ENCODE measurements at places on chromosomes 6 and 20.

DNA sequence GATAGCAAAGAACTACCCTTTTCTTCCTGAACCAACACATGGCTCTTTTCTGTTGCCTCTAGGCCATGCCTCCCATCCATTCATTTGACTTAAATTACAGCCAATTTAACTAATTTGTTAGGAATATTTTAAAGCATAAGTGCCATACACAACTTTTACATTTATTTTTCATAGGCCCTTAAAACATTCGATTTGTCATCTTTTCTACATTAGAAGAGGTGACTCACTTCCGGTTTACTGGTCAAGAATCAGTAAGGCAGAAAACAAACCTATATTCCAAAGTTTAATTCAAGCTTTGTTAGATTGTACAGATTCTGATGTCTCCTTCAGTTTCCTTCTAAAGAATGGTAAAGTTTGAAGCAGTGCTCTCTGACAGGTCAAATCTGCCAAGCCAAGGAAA is 344.3 kb downstream of the SAMD5 start:
- no peak for DNase-seq

DNA sequence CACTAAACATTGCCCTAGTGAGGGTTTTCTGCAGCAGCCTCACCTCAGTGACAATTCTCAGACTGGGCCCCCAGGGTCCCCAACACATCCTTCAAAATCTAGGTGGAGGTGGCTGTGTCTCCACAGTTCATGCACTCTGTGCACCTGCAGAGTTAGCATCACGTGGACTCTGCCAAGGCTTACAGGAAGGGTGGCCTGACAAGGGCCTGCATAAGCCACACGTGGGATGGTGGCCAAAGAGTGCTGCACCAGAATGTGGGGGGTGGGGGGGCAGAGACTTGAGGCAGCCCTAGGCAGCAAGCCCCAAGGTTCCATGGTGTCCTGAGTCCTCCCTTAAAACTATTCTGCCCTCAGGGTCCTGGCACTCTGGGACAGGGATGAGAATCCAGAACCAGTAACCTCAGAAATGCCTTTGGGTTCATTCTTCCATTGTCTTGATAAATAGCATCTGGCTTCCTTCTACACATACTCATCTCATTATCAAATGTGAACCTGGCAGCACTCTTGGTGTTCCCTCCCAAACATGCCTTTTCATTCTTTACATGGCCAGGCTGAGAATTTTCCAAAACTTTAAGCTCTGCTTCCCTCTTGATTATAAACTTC is 1.6 kb upstream of the SERPINB1 start:
- DNase-seq: no peak

DNA sequence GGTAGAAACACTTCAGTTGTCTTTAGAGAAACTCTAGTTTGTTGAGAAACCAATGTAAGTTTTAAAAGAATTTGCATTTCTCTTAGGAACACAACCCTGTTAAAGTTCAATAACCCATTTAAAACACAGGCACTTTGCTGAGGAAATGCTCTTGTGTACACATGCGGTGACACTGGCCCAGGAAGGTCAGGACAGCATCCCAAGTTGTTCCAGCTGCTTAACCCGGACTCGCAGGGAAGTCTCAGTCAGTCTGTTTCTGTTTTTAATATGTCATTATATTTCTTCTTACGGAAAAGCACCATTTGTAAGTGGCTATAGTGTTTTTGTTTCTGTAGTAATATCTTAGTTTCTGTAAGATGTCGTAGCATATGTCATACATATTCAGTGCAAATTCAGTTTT is 36.9 kb downstream of the RIN2 start:
- DNase-seq: no peak

DNA sequence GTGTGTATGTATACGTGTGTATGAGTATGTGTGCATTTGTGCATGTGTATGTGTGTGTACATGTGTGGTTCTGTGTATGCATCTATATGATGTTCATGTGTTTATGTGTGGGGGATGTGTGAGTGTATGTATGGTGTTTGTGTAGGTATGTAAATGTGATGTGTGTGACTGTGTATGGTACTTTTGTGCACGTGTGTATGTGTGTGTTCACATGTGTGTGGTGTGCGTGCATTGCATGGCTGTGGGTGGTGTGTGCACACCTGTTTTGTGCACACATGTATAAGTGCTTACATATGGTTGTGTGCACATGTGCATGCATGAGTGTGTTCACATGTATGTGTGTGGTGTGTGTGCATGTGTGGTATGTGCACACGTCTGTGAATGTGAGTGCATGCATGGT is 6.2 kb downstream of the THBS2 start:
- DNase-seq: no peak

- no peak for DNase-seq
These were observed 10.3 kb upstream of the MYB start for GRCh38 chr6:135170849-135171248.

DNA sequence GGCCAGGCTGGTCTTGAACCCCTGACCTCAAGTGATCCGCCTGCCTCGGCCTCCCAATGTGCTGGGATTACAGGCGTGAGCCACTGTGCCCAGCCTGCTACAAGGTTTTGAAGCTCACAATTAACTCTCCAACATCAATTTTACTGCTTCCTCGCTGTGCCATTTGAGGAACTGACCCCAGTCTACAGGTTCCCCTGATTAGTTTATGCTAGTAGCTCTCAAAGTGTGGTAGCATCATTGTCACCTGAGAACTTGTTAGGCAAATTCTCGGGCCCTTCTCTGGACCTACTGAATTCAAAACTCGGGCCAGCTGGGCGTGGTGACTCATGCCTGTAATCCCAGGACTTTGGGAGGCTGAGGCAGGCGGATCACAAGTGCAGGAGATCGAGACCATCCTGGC is 49.4 kb downstream of the MCUR1 start:
- DNase-seq: no peak

DNA sequence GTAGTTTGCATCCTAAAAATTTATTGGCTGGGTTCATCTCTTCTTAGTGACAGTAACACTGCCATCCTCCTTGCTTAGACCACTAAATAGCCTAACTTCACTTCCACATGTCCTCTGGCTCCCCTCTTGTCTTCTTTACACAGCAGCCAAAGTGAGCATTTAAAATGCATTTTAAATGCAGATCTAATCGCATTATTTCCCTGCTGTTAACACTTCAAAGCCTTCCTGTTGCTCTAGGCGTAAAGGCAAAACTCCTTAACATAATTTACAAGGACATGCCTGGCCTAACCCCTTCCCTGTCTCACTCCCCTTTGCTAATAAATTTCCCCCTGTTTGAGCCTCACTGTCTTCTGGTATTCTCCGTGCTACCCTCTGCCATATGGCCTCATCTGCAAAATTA is 26.5 kb downstream of the NKAIN2 start:
- no peak for DNase-seq

GRCh38 chr6:72963946-72964345 is 261.4 kb downstream of the KHDC1L start:
- no peak for DNase-seq

DNA sequence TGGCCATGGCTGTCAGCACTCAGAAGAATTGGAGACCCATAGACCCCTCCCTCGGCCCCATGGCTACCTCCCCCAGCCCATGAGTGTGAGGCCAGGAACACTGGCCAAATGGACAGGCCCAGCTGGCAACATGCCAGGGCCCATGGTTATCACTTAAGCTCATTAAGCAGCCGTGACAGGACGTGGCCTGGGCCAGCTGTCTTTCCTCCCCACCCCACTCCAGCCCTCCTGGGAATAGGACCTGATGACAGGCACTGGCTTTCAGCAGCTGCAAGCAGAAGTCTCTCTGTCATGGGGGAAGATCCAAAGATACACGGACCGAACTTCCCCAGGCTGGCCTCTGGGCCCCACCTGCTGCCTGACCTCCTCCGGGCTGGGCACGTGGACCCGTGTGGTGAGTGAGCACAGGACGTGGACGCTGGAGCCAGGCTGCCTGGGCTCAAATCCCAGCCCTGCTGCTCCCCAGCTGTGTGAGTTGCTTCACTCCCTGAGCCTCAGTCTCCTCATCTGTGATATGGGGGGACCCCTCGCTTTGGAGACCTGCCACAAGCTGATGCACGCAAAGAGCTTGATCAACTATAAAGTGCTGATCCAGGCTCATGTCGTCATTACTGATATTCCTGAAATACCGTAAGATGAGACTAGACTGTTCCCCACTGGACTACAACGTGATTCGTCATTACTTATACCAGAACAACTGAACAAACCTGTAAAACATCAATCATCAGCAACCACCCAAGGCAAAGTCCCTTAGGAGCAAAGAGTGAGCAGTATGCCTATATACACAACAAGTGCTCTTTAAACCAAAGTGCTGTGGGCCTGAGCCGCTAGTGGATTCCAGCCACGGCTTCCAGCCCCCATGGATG is 22.0 kb upstream of the VSTM2L start:
- no peak for DNase-seq

DNA sequence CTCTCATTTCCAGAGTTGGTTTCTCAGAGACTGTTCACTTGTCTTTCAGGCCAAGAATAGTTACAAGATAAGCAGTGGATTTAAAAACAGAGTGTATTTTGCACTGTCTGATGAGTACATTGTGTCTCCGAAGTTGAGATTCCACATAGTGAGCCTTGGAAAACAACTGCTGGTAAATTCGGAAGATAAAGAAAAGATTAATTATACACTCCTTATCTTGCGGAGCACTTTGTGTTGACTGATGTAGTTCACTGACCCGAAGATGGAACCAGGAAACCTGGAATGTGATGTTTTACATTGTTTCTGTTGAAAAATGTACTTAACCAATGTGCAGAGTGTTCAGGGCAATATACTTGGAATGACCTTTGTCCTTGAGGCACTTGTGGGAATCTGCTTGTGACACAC is 51.0 kb downstream of the ANKS1A start:
- no peak for DNase-seq

DNA sequence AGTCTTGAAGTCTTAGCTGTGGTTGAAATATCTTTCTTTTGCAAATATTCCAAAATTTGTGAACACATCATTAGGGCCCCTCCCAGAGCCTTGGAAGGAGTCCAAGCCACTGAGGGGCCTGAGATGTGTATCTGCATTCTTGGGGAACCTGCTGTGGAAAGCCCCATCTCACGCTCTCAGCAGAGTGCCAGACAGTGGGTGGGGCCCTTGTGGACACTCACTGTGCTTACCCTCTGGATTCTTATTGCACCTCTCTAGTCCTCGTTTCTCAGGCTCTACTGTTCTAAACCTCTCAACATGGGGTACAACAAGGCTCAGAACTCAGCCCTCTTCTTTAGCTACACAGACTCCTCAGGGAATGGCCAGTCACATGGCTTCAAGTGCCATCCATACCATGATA is 416.2 kb upstream of the CDH4 start:
- DNase-seq: no peak

DNA sequence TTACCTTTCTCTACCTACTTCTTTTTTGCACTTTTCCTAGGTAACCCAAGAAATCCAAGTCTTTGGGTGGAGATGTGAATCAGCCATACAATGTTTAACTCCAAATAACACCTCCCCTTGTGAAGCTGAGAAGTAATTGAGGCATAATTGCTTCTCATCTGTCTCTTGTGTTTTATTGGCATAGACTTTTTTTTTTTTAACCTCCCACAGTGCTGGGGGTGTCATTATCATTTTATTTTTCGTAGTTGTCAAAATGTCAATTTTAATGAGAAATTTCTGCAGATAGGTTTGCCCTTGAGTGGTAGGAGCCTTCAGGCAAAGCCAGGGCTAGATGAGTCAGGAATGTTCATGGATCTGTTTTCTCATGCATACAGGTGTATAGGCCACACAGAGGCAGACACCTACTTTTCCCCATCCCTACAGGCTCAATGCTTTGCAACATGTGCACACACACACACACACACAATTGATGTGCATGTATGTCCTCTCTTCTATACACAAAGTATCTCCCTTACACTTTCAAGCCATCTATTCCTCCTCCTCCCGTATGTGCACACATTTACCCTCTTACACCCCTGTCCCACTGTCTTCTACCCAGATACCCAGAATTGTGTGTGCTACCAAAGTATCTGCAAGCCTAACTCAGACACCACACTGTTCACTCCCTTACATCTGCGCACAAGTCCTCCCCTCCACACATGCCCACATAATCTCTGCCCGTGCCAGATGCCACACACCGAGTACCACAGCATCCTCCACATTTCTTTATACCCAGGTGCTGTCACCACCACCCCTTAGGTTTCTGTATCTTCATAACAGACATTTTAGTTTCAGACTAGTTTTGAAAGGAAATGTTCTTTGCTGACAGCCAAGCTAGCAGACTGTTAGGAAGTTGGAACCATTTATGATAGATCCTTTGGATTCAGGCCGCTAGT is 22.0 kb downstream of the RALY start:
- no peak for DNase-seq

DNA sequence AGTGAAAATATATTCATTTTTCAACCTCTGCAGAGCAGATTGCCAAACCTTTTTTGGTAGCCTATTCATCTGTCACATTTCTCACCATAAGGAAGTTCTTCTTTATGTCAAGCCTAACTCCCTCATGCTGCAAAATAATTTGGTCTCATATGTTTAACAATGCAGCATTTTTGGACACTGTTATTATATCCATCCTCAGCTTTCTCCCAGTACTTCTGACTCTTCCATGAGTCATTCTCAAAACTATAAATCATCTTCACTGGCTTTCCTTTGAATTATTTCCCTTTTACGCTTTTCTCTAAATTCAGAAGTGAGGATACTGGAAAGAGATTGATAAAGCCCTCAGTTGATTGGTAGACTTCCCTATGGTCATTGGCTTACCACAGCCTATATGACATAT is 192.2 kb downstream of the TPBG start:
- no peak for DNase-seq

GRCh38 chr6:101758368-101758767 is 364.9 kb downstream of the GRIK2 start:
- DNase-seq: no peak

DNA sequence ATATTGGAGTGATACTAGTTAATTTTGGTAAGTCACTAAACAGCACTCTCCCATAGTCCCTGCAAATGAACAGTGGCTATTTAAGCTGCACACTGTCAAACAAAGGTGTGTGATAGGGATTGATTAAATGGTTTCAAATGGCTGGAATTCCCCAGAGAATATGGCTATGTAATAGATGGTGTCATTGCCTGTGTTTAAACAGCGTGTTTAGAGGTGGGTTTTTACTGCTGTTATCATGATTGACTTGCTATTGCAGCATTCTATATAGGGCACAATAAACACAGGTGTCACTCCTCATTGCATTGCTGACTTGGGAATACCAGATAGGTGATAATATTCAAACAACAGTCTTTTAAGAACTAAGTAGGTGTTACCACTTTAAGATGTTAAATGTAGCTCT is 171.7 kb upstream of the MAN1A1 start:
- DNase-seq: no peak

DNA sequence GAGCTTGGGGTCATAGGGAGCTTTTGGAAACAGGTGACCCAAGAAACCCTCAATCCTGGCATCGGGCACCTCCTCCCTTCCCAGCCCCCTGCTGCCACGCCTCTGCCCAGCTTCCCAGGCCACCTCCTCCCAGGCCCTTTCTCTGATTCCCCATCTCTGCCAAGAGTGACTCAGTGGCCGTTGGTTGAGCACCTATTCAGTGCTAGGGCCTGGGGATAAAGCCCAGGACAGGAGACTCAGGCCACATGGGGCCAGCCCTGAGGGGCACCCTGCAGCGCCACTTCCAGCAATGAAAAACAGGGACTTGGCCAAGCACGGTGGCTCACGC is 110.1 kb downstream of the ASXL1 start:
- DNase-seq: no peak

GRCh38 chr20:16528078-16528477 is 45.2 kb downstream of the KIF16B start:
- no peak for DNase-seq

All from hematopoietic multipotent progenitor cell treated with erythropoietin and hydrocortisone succinate and interleukin-3 and kit ligand, for 15 days (in vitro differentiated cells).